Stimulated activated CD4-positive, alpha-beta T cell treated with anti-CD3 and anti-CD28 coated beads, Interleukin-1b, Interleukin-23, amount 100 ng/mL, for 1 hour (primary cell): ENCODE measurements at places on chromosomes 5 and 9.

GRCh38 chr5:108769352-108769751, 21.7 kb downstream of the FER start:
- DNase-seq: no peak

DNA sequence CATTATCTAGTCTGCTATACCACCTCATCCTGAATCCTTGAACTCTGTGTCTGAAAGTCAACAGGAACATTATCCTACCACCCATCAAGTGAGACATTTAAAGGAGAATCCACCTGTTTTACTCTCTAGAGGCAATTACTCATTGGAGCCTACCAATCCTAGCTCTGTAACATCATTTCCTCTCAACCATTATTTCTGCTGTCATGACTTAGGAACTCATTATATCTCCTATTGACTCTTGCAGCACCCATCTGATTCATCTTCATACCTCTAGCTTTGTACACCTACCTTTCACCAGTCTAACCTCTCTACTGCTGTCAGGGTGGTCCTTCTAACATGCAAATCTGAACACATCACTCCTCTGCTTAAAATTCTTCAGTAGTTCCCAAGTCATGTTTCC, 481.5 kb downstream of the NFIB start:
- DNase-seq: no peak

- DNase-seq: no peak
Measured at GRCh38 chr5:15510831-15511230, 10.9 kb downstream of the FBXL7 start.

DNA sequence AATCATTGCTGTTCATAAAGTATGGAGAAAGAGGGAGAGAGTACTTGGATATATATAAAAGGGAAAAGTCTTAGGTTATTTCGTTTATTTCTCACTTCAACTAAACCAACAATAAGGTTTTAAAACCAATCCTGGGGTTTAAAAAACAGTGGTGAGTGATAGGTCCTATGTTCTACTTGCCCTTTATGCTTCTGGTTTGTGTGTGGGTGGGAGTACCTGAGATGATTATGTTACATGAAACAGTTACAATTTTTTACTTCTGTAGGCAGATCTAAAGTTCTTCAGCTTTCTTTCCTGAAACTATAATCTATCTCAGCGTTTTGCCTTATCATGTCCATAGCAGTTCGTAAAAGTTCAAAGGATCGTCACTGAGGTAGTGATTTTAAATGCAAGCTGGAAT, 49.2 kb downstream of the STX17 start:
- no peak for DNase-seq

- no peak for DNase-seq
Measured at GRCh38 chr9:26516773-26517343, 375.7 kb downstream of the CAAP1 start.

DNA sequence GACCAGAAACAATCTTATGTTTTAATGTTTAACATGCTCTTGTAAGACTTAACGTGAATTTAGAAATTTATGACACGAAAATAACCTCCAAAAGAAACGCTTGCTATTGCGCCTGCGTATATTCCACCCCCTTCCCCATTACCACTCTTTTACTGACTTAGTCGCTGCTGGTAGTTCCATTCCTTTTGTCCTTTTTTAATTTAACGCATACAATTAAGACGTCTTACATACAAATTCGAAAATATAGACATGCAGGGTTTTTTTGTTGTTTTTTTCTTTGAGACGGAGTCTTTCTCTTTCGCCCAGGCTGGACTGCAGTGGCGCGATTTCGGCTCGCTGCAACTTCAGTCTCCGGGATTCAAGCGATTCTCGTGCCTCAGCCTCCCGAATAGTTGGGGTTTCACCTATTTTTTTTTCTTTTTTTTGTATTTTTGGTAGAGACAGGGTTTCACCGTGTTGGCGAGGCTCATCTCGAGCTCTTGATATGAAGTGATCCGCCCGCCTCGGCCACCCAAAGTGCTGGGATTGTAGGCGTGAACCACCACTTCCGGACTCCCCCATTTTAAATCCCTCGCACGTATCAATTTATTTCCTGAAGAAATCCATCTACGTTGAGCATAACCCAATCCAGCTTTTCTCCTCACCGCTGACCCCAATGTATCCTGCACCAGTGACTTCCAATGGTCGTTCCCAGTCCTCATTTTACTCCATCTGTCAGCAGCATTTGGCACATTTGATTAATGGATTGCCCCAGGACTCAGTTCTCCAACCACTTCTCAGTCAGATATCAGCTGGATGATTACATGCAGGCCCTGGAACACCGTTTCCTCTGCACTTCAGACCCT, 684 bp upstream of the MED7 start:
- no peak for DNase-seq

DNA sequence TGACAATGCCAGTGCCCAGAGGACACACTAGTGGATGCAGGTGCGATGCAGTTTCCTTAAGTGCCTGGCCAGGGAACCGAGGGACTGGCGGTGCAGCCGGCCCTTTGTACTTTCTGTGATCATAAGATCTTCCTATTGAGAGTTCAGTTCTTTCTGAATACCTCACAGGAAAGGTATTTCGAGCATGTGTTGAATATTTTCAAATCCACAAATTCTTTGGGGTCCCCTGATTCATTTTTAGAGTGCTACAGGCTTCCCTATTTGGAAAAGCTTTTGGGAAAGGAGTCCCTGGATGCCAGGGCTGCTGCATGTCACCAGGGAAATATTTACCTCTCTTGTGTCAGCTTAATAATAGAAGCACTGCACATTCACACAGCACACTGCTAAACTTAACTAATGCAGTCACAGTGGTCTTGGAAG, 281.5 kb downstream of the GADD45G start:
- no peak for DNase-seq
